ENCODE measurements at places on chromosomes 16 and 17.

- DNase-seq = no peak
These were observed 673.6 kb downstream of the HS3ST4 start for GRCh38 chr16:26365161-26365940.

GRCh38 chr16:51327001-51327400, 175.9 kb upstream of the SALL1 start:
- no peak for DNase-seq

DNA sequence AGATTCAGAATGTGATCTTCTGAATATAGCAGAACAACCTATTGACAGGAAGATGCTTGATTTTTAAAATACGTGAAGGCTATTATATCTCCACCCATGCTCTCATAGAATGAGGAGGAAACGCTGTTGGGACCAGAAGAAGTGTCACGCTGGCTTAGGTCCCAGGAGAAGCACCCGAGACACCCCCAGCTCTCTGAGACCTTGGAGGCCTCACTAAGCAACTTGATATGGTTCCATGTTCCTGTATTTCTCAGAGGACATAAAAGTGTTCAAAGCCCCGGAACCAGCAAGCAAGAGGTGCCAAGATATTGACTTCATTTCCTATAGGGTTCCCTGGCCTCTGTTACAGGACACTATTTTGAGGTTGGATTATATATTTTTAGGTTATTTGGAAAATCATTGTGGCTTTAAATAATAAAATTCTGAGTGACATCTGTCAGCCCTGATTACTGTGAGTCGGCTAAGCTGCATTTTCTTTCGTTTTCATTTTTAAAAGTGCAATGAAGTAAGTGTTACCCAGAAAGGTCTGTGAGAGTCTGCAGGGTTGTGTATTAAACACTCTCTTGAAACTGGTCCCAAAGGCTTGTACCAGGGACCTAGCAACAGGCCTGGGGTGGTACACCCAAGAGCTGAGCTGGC, 400.0 kb downstream of the SOX9 start:
- no peak for DNase-seq

DNA sequence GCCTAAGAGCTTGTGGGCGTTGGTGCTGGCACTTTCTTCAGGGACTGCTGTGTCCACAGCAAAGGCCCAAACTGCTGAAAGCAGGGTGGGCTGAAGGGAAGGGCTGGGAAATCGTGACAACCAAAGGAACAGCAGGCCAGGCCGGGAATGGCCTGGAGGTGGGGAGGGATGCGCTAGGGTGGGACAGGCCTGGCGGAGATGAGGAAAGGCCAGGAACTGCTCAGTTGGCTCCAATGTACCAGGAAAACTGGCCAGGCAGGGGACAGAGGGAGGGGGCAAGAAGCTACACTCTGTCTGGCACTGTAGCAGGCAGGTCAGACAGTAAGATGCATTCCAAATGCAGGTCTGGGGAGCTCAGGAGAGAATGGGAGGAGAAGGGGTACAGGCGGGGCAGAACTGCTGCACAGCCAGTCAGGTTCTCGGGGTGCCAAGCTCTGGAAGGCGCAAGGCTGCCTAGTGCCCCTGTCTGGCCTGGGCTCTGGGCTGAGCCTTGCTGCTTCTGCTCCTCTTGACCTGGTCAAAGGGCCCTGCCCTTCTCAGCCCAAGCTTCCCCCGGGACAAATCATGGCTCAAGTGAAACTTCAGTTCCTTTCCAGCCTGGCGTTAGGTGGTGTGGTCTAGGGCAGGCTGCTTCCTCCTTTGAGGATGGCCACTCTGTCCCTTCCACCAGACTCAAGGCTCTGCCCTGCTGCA, 7.3 kb downstream of the PNMT start:
- no peak for DNase-seq

DNA sequence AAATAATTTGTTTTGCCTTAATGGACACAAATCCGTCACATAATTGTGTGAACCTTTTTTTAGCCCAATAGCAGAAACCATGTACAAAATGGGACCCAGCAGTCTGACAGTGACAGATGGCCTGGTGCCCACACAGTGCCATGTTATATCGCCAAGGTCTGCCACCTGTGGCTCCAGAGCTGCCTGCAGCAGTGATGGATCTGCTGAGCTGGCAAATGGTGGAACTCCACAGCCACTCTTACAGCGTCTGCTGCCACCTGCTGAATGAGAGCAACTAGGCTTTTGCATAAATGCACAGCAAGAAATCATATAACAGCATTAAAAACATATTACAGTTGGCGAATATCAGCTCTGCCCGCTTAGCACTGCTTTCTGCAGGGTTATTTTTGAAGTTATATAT, 59.4 kb downstream of the NUP93 start:
- DNase-seq = no peak

All from activated CD8-positive, alpha-beta memory T cell treated with anti-CD3 and anti-CD28 coated beads for 48 hours (primary cell).